ENCODE measurements at places on chromosomes 3 and 15. TPM values are rescaled to one million over a fixed set of nuclear protein-coding genes. Genes with fewer than 3 reads are reported as not detected.
A peak's percentile ranks its signal among the peaks of the same experiment; 100 is the strongest.

DNA sequence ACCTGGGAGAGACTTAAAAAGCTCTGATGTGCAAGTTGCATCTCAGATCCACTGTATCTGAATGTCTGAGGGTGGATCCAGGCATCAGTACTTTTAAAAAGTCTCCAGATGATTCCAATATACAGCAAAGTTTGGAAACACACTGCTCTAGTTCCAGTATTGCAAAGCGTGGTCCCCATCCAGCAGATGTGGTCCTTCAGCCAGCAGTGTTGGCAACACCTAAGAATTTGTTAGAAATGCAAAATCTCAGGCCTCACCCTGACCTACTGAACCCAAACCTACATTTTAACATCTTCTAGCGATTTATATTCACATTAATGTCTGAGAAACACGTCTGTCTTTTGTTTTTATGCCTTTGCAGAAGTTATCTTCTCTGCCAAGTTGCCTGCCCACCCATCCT lies 32.2 kb upstream of the SGO1 start:
- no peak for DNase-seq

GRCh38 chr3:10247679-10248183 lies 528 bp upstream of the TATDN2 start:
- peak; percentile 74 for DNase-seq

DNA sequence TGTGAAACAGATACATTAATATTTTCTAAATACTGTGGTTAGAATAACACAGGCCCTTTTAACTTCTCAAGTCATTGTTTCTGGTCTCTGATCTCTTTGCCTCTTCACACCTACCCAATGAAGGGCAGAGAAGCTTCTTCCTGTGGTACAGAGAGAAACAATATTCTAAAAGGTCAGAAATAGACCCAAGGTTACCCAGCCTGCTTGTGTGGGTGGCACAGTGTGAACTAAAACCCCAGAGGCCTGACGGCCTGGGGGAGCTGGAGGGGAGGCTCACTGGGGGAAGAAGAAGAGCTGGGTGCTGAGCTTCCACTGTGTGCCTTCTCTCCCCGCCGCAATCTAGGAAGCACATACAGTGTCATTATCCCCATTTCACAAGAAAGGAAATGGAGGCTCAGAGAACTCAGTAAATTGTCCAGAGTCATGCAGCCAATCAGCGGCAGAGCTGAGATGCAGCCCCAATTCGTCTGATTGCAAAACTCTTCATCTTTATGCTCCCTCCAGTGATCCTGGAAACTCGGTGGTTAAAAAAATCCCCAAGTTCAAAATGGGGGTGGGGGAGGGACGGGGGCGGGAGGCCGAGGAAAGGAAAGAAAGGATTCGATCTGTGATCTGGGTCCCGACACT lies 64.1 kb upstream of the HEG1 start:
- DNase-seq = peak; percentile 80

GRCh38 chr3:72651498-72651897 lies 196.7 kb downstream of the SHQ1 start:
- DNase-seq = no peak

GRCh38 chr3:12370758-12371157 lies 81.9 kb downstream of the PPARG start:
- DNase-seq = no peak

DNA sequence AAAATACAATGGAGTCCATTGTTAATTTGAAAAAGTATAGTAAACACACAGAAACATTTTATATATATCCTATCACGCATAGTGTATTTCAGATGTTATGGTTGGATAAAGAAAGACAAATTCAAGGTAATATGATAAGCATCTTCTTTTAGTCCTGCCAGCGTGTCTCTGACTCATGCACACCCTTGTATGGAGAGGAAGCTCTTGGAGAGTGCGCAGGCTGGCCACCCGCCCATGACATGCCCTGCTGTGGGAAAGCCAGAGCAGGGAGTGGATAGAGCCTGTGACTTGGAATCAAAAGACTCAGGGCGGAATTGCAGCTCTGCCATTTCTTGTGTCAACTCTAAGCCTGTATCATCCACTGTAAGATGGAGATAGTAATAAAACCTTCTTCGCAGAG lies 23.0 kb upstream of the COPG1 start:
- peak; percentile 84 for DNase-seq

GRCh38 chr15:74242441-74243185 lies 6.5 kb downstream of the CCDC33 start:
- DNase-seq = peak; percentile 79

DNA sequence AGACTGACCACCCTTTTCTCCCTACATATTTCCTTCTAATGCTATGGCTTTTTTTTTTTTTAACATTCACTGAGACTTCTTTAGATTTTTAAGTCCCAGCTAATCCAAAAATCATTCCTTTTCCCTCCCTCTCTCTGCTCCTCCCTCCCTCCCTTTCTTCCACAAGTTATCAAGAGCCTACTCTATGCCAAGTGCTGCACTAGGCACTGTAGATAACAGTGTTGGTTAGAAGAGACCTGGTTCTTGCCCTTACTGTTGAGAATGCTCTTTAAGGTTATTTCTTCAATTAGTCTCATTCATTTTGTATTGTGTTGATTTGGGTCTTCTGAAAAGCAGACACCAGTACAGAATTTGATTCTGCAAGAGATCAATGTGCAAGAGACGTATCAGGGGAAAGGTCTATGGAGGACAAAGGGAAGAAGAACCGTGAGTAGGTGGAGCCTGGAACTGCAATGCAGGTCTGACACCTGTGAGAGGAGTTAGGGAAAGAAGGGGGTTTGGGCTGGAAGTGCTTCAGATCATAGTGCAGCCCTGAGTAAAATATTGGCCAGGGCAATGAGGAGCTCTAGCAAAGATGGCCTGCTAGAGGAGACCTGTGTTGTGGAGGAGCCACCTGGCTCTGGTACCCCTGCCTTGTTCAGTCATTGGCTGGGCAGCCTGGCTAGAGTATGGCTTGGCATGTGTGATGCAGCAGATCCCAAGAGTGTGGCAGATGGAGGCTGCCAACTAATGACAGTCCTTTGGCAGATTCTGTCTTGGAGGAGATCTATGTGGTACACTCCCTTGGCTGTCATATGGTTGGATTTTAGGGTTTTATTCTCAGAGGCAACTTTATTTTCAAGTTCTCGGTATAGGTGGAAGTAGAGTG lies 9.7 kb upstream of the PCOLCE2 start:
- DNase-seq = no peak

DNA sequence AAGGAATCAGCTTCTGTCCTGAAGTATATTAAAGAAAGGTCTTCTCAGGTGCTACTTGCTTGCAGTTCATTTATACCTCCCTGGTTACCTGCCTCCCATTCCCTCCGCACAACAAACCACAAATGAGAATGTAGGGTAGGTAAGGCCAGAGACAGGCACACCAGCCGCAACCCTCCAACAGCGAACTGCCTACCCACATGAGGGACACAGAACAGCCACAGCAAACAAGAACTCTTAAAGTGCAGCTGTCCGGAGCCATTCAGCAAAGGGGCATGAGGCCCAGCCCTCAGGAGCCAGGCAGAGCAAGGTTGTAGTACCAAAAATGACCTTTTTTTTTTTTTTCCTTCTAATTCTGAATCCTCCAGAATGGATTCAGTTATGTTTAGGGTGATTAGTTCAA lies 52.4 kb downstream of the SPSB4 start:
- DNase-seq = no peak

DNA sequence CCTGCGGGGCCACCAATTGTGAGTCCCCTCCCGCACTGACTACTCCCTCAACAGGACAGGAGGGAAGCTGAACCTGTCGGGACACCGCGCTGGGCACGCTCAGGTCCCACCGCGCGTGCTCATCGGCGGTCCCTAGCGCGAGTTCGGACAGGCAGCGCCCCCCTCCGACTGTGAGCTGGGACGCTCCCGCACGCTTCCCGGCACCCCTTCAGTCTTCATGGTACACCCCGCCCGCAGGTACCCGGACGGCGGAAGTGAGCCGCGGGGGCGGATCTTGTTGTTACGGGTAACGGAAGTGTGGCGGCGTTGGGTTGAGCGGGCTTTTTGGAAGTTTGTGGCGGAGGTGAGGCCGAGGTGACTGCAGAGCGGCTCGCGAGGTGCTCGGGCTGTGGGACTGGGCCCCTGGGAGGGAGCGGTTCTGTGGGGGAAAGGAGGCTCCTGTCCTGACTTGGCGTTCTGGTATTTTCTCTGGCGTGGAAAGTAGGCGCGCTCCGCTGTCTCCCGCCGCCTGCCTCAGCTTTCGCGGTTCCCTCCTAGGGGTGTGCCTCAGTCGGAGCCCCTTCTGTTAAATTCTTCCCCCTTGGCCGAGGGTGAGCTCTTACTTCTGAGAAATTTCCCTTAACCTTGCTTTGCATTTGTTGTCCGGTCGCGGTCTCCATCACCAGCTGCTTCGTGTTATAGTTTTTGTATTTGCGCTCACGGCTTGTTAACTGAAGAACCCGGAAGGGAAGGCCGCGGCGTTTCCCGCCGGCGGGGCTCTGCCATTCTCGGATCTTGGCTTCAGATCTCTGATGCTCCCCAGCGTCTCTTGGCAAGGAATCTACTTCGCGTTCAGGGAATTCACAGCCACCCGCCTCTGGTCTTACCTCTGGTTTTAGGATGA lies at the start of gene FANCI:
Gene FANCI, plus strand, starts transcription at position 289 of the 883 bp plus-strand sequence. CDS start 3,669 bp downstream, outside the sequence.
- peak; percentile 99 for DNase-seq

GRCh38 chr3:82643948-82644347 lies 882.5 kb upstream of the GBE1 start:
- no peak for DNase-seq

GRCh38 chr15:81785679-81786078 lies 260.1 kb downstream of the MEX3B start:
- DNase-seq = no peak

- DNase-seq = no peak
Observed at GRCh38 chr3:110568246-110568645, 503.4 kb upstream of the NECTIN3 start.

DNA sequence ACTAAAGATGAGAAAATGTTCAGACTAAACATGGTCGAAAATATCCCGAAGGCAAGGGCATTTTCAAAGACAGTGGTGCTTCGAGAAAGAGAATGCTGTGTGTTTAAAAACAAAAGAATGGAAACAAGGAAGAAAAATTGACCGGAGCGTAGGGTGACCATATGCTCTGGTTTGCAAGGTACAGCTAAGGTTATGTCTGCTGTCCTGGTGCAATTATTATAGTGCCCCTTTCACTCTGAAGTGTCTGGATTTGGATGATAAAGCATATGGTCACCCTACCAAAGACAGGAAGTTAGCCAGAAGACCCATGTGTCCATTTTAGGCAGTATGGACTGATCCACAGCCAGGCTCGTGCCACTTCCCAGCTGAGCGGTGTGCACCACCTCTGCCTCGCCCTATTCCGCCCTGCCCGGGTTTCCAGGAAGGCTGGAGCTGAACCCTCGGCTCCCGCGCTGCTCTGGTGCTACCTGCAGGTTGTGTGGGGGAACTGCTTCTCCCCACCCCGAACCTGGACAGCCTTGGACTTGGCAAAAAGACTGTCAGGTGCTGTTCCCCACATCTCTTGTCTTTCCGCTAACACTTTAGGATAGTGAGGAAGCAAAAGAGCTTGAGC lies 25.2 kb downstream of the GOLGA6D start:
- no peak for DNase-seq

DNA sequence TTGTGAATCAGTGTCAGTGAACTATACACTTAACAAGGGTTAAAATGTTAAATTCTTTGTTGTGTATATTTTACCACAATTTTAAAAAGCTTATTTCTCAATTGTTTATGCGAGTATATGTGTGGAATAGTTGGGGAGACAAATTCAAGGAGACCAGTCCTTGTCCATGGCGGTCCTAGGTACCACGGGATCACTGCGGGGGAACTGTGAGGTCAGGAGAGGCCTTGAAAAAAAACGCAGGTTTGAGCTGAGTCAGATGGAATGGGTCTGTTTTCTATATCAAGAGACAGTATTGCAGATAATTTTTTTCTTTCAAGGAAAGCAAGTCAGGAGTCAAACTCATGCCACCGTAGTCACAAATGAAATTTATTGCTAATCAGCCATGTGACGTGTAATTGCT lies 18.5 kb downstream of the IGF1R start:
- no peak for DNase-seq

- DNase-seq = no peak
Observed at GRCh38 chr15:76282465-76282864, 28.8 kb downstream of the ETFA start.

- DNase-seq = no peak
Observed at GRCh38 chr3:129855832-129856419, 37.6 kb downstream of the TMCC1 start.

DNA sequence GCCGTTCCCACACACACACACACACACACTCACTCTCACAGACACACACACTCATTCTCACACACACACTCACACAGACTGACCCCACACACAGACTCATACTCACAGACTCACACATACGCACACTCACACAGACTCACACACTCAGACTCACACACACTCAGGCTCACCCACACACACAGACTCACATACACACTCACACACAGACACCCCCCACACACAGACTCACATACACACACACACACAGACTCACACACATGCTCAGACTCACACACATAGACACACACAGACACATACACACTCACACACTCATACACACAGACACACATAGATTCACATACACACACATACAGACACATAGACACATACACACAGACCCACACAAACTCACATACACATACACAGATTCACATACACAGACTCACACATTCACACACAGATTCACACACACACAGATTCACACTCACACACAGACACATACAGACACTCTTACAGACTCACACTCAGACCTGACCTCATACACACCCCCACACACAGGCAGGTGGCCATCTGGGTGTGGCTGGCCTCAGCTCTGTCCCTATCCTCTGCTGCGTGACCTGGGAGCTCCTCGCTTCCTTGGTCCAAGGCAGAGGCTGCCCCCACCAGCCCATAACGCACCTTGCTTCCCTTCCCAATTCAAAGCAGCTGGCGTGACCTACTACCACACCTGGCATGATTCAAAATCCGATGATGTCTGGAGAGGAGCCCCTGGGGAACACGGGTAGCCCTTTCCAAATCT lies 1.9 kb downstream of the C3orf22 start:
- peak; percentile 47 for DNase-seq

- no peak for DNase-seq
Observed at GRCh38 chr3:153927107-153927506, 194.1 kb upstream of the ARHGEF26 start.

SLC2A2 gene
- not detected for polyA plus RNA-seq

ROBO1 gene
- polyA plus RNA-seq = 3.8 TPM

APOD gene
- polyA plus RNA-seq = 4.6 TPM

ARL6IP5 gene
- polyA plus RNA-seq = 124 TPM

SLC22A14 gene
- polyA plus RNA-seq = 0.04 TPM

SLC12A8 gene
- 0.39 TPM for polyA plus RNA-seq

HDC gene
- 0.22 TPM for polyA plus RNA-seq

LACTB gene
- 14.0 TPM for polyA plus RNA-seq

PPM1L gene
- polyA plus RNA-seq = 0.64 TPM

Measured in spleen (tissue), 13 donors.